Colonic mucosa (tissue), 4 donors: ENCODE measurements at places on chromosomes 3 and 15. TPM values are rescaled to one million over a fixed set of nuclear protein-coding genes. Genes with fewer than 3 reads are reported as not detected.

DNA sequence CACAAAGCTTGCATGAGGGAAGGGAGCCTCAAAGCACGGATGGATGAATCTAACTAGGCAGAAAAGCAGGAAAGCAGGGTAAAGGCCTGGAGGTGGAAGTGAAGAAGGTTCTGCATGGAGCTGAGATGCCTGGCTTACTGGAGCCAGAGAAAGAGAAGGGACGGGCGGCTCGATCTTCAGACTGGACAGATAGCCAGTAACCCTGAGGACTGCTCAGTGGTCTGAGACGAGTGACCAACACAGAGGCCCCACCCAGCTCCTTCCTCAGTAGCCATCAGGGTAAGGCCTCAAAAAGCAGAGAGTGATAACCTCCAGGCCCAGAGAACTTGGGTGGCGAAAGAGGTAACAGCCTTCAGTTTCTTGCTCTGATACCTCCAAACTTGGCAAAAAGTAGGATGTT is 6.4 kb downstream of the CLN6 start:
- no peak overlapping the region for H3K27ac ChIP-seq
- no peaks in the 10 kb centered on the region for H3K4me1 ChIP-seq
- DNase-seq, result no peak
- no peaks in the 10 kb centered on the region for H3K36me3 ChIP-seq
- H3K4me3 ChIP-seq, result no peak overlapping the region

The HERC2 gene
- total RNA-seq, result 50.8 TPM

DNA sequence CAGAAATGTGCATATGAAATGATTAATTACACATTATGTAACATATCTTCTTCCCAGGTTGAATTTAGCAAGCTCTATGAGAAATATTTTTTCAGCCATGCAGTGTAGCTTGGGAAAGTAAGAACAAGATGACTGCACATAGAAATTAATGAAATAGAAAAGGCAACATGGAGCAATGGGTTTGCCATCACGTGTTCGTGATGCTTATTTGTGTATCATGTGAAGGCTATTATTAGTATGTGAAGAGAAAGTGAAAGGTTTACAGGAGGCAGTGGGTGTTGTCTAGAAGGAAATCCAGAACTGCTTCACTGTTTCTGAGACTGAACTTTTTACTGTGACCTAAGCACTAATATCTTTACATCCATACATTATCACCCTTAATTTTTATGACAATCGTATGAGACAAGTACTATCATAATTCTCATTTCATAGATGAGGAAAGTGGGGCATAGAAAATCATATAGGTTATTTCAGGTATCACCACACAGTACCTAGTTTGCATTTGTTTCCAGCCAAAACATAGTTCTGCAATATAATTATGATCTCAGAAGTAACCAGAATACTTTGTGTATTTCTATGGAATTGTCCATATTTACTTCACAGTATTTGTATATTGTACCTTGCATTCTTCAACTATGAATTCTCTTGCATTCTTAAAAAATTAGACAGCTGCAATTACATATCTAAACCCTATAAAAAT is 14.9 kb downstream of the SERPINI1 start:
- H3K36me3 ChIP-seq, result no peaks in the 10 kb centered on the region
- no peak overlapping the region for H3K4me3 ChIP-seq
- H3K27me3 ChIP-seq, result no peaks in the 10 kb centered on the region
- H3K27ac ChIP-seq, result no peak overlapping the region
- H3K4me1 ChIP-seq, result no peaks in the 10 kb centered on the region
- DNase-seq, result no peak

The SLC28A2 gene
- 21.6 TPM for total RNA-seq

GRCh38 chr3:64645243-64645642 is 42.6 kb downstream of the ADAMTS9 start:
- no peak for DNase-seq
- no peak overlapping the region for H3K27ac ChIP-seq
- no peak overlapping the region for H3K4me3 ChIP-seq
- H3K4me1 ChIP-seq, result no peaks in the 10 kb centered on the region
- H3K36me3 ChIP-seq, result no peaks in the 10 kb centered on the region

DNA sequence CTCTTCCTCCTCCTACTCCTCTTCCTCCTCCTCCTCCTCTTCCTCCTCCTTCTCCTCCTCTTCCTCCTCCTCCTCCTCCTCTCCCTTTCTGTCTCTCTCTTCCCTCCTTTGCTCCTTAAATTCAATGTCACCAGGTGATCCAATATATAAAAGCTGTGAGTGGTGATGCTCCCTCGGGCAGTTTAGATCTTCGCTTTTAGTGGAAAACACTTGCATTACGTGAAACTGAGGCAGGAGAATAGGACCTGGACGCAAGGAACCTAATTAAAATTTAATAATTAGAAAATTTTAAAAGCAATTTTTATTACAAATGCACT is 279.7 kb downstream of the XXYLT1 start:
- H3K36me3 ChIP-seq, result no peaks in the 10 kb centered on the region
- no peaks in the 10 kb centered on the region for H3K4me1 ChIP-seq
- H3K27ac ChIP-seq, result no peak overlapping the region
- no peaks in the 10 kb centered on the region for H3K27me3 ChIP-seq

The ATP11B gene
- 100 TPM for total RNA-seq

GRCh38 chr3:190319660-190320059 is 2.6 kb downstream of the CLDN1 start:
- no peaks in the 10 kb centered on the region for H3K36me3 ChIP-seq
- H3K27me3 ChIP-seq, result no peaks in the 10 kb centered on the region
- DNase-seq, result no peak
- no peak overlapping the region for H3K4me3 ChIP-seq
- no peak overlapping the region for H3K27ac ChIP-seq

- H3K36me3 ChIP-seq, result no peaks in the 10 kb centered on the region
- H3K4me3 ChIP-seq, result no peak overlapping the region
- no peaks in the 10 kb centered on the region for H3K4me1 ChIP-seq
Observed at GRCh38 chr3:149163066-149163465, 33.6 kb downstream of the HPS3 start.

DNA sequence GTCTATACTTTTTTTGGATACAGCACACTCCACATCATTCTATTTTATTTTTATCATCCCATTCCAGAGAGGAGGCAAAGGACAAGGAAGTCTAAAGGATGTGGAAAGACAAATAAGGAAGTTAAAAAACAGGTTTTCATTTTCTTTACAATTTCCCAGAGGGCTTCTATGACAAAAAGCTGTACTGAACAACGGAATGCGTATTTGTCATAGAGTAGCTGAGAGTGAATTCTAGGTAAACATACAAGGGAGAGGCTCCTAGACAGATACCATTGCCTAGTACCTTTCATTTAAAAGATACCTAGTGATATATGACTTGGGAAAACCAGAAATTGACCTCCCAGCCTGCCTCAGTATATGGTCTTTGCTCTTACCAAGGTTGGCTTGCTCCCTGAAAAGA is 341.7 kb downstream of the FHIT start:
- no peak overlapping the region for H3K27ac ChIP-seq
- no peaks in the 10 kb centered on the region for H3K36me3 ChIP-seq
- no peak for DNase-seq
- H3K4me3 ChIP-seq, result no peak overlapping the region
- H3K27me3 ChIP-seq, result no peaks in the 10 kb centered on the region

GRCh38 chr3:25156626-25157025 is 271.4 kb upstream of the RARB start:
- no peaks in the 10 kb centered on the region for H3K27me3 ChIP-seq
- no peaks in the 10 kb centered on the region for H3K36me3 ChIP-seq
- no peak for DNase-seq
- H3K27ac ChIP-seq, result no peak overlapping the region

DNA sequence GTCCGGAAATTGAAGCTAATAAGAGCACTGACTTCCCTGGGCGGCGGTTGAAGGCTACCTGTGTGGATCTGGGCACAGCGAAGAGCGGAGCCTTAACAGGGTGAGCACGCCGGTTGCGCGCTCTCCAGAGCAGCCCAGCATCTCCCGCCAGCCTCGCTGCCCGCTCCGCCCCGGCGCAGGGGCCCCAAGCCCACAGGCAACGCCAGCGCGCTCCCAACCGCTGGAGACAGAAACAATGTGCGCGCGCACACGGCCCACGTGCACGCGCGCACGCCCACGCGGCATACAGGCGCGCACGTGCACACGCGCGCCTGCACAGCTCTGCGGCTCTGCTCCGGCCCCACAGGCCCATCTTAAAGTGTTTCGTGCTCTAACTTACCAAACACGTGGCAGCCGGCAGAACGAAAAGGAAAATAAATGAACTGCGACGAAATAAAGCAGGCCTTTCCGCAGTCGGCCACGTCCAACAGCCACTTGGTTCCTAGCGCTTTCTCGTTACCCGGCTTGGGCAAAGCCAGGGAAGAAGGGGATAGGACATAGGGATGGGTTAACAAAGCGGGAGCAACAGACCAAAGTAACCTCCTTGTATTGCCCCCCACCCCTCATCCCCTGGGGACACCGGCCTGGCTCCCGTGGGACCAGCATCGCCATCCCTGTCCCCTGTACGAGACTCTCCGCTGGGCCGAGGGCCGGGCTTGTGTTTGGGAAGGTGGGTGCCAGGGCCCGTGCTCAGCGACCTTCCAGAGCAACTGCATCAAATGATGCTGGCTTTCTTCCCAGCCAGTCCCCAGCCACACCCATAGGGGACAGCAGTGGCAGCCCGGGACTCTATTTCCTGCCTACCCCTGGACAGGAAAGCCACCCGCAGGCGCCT is 203.7 kb downstream of the ABHD5 start:
- no peak overlapping the region for H3K27ac ChIP-seq
- H3K4me3 ChIP-seq, result peak overlapping the region; percentile 33
- H3K27me3 ChIP-seq, result peaks cover 15% of the 10 kb centered on the region

The EPHB3 gene
- total RNA-seq, result 64.2 TPM

DNA sequence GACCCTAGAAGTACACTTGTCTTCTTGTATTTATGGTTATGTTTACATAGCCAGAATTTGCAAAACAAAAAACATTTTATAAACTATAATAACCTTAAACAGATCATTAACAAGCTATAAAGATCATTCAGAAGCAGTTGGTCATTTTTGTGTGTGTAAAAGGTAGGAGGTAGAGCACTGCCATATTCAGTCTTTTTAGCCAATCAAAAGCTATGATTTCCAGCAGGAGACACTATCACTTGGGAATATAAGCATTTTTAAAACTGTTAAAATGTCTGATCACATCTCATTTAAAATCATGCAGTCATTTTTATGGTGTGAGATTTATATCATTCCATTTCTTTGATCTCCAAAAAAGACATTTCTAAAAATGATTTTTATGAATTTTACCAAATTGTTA is 42.6 kb upstream of the ATP2C1 start:
- no peak for DNase-seq
- H3K27me3 ChIP-seq, result no peaks in the 10 kb centered on the region
- H3K27ac ChIP-seq, result no peak overlapping the region

GRCh38 chr3:52845157-52845556 is 10.3 kb upstream of the MUSTN1 start:
- no peaks in the 10 kb centered on the region for H3K27me3 ChIP-seq
- no peak overlapping the region for H3K4me3 ChIP-seq
- peak overlapping the region; percentile 17 for H3K27ac ChIP-seq
- H3K36me3 ChIP-seq, result no peaks in the 10 kb centered on the region

GRCh38 chr3:172516318-172517214 is 6.7 kb downstream of the TNFSF10 start:
- H3K4me1 ChIP-seq, result peaks cover 31% of the 10 kb centered on the region
- no peak overlapping the region for H3K4me3 ChIP-seq
- H3K27ac ChIP-seq, result peak overlapping the region; percentile 79
- H3K27me3 ChIP-seq, result no peaks in the 10 kb centered on the region
- peaks cover 3% of the 10 kb centered on the region for H3K36me3 ChIP-seq

DNA sequence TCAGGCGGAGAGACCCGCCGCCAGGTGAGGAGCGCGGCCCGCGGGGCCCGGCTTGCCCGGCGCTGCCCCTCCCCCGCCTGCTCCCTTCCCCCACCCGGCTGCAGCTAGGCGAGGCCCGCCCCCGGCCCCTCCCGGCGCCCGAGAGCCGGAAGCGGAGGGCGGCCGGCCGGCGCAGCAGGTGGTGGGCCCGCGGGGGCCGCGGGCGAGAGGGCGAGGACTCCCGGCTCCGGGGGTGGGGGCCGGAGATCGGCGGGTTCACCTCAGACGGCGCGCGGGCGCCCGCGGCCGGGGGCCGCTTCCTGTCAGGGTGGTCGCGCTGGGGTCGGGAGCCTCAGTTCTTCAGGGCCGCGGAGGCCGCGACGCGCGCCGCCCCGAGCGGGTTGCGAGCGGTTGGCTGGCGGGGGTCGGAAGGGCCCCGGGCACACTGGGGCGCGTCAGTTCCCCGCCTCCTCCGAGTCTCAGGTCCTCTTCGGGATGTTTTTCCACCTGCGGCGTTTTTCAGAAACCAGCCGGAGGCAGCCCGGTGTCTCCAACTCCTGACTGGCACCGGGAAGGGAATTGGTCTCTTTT is 395 bp downstream of the ZFAND6 start:
- peak overlapping the region; percentile 99 for H3K27ac ChIP-seq
- H3K4me3 ChIP-seq, result peak overlapping the region; percentile 85
- H3K27me3 ChIP-seq, result no peaks in the 10 kb centered on the region
- peak; percentile 49 for DNase-seq
- H3K4me1 ChIP-seq, result peaks cover 9% of the 10 kb centered on the region

DNA sequence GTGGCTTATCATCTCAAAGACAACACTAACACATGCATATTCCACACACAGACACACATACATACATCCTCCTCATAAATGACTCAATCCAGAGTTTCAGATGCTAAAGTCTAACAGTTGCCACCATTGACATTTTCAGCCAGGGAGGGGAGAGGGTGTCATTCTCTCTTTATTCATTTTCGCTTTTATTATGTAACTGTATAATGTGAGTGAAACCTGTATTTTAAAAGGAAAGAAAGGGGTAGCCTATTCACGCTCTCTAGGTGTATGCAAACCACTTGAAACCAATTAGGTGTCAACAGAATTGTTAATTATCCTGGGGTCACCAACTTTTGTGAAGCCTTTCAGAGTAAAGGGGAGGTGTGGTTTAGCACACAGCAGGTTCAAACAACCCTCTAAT is 1282.9 kb downstream of the ROBO2 start:
- no peaks in the 10 kb centered on the region for H3K27me3 ChIP-seq
- H3K4me3 ChIP-seq, result no peak overlapping the region
- H3K4me1 ChIP-seq, result no peaks in the 10 kb centered on the region
- no peaks in the 10 kb centered on the region for H3K36me3 ChIP-seq
- no peak for DNase-seq

GRCh38 chr15:85318048-85318731 is 62.2 kb upstream of the AKAP13 start:
- H3K36me3 ChIP-seq, result no peaks in the 10 kb centered on the region
- no peaks in the 10 kb centered on the region for H3K27me3 ChIP-seq
- peak overlapping the region; percentile 74 for H3K27ac ChIP-seq
- peak; percentile 81 for DNase-seq
- H3K4me1 ChIP-seq, result peaks cover 5% of the 10 kb centered on the region

- H3K36me3 ChIP-seq, result no peaks in the 10 kb centered on the region
- no peaks in the 10 kb centered on the region for H3K27me3 ChIP-seq
- no peak overlapping the region for H3K4me3 ChIP-seq
- DNase-seq, result no peak
- no peaks in the 10 kb centered on the region for H3K4me1 ChIP-seq
Observed at GRCh38 chr3:30918761-30919160, 24.3 kb upstream of the GADL1 start.

The GUCA1C gene
- total RNA-seq, result not detected

DNA sequence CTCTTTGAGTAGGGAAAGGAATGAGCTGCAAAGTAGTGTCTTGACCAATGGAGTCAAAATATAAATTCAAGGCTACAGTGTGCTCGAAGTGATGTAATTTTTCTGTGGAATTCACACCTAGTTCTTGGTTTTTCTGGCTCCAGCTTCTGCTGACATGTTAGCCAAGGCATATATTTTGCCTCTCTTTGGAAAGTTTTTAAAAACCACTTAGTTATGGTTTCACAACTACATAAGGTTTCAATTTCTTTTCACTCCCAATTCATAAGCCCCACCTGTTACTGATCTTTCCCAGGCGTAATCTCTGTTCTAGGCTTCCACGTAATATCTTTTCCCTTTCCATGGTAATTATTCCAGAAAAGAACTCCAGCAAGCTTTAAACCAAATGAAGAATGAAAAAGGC is 46.9 kb downstream of the GADL1 start:
- no peak for DNase-seq
- H3K27me3 ChIP-seq, result no peaks in the 10 kb centered on the region
- H3K27ac ChIP-seq, result no peak overlapping the region
- no peaks in the 10 kb centered on the region for H3K4me1 ChIP-seq
- no peaks in the 10 kb centered on the region for H3K36me3 ChIP-seq

The SHF gene
- total RNA-seq, result 8.7 TPM

The GCNT3 gene
- 365 TPM for total RNA-seq
